ENCODE measurements at places on chromosomes 4 and X. TPM values are rescaled to one million over a fixed set of nuclear protein-coding genes. Genes with fewer than 3 reads are reported as not detected.
A peak's percentile ranks its signal among the peaks of the same experiment; 100 is the strongest.

- no peak for DNase-seq
These were observed 103.0 kb downstream of the SORCS2 start for GRCh38 chr4:7295197-7295910.

- peak; percentile 0 for DNase-seq
These were observed 386.9 kb upstream of the MAOA start for GRCh38 chrX:43269201-43269600.

DNA sequence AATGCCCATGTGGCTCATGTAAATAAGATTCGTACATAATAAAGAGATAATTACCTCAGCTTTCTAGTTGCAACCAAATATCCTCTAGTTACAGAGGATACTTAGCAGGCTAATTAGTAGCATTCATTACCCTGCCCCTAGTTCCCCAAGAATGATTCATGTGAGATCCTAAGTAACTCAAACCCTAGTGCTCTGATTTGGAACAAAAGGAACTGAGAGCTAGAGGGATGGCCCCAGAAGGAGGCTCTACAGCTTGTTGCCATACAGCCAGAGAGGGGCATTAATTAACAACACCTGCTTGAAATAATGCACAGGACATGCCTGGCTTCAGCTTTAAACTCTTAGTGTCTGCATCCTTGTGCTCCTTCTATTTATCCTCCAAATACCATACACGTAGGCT is 32.6 kb upstream of the CBR4 start:
- DNase-seq = no peak

GRCh38 chr4:83250687-83251446 is 33.7 kb downstream of the COQ2 start:
- no peak for DNase-seq

- no peak for DNase-seq
These were observed 586 bp upstream of the NSG1 start for GRCh38 chr4:4386296-4386735.

DNA sequence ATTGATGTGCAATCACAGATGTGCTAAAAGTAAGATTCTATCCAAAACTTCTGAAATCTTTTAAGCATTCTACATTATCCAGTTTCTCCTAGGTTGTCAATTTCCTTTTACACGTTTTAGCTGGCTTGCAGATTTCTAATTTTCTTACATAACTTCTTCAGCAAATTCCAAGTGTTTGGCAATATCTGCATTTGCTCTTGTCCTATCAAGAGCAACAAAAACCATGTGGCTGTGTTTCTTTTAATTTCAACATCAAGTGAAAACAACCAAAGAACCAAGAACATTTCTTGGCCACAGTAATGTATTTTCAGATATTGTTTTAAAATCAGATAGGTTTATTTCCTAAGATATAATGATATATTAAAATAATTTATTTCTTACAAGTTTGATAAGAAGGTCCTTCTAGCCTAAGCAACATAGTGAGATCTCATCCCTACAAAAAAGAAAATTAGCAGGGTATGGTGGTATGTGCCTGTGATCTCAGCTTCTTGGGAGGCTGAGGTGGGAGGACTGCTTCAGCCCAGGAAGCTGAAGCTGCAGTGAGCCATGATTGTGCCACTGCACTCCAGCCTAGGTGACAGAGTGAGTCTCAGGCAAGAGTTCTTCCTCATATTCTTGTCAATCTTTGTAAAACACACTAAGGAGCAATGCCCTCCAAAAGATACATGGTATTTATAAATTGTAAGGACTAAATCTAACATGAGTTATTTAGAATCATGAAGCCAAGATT is 131.4 kb upstream of the NAP1L5 start:
- DNase-seq = no peak

- DNase-seq = no peak
These were observed 114.5 kb upstream of the SLIT2 start for GRCh38 chr4:20137176-20137575.

DNA sequence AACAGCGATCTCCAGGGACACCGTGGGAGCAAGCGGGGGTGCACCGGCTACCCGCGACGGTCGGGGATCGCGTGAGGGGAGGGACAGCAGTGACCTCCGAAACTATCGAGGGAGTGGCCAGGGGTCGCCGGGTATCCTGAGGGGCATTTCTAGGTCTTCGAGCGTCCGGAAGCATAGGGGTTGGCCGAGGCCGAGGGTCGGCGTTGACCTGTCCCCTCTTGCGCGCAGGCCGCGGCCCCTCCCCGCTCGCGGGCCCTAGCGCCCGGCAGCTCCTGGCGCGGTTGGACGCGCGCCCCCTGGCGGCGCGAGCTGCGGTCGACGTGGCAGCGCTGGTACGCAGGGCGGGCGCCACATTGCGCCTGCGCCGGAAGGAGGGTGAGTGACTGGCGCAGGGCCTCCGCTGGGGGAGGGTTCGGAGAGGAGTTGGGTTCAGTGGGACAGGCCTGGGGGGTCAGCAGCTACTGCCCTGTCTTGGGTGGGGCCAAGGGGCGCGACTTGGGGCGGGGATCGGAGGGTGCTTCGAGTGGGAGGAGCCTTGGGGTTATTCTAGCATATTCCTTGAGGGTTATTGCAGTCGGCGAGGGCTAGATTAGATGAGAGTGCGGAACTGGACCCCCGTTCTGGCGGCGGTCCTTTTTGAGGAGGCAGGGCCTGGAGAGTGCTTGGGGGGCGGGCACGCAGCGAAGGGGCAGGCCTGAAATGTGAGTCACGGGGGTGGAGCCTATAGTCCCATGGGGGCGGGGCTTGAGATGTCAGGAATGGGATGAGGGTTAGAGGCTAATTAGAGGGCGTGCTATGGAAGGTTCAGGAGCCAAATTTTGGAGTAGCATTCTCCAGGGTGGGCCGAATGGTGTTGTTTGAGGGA is 1.2 kb downstream of the MAGIX start:
- DNase-seq = peak; percentile 62

- DNase-seq = no peak
These were observed 32.7 kb upstream of the CRMP1 start for GRCh38 chr4:5925419-5926200.

- DNase-seq = peak; percentile 9
These were observed 5.5 kb downstream of the CAMK2D start for GRCh38 chr4:113756005-113756410.

- DNase-seq = no peak
These were observed 197.9 kb downstream of the ANKRD50 start for GRCh38 chr4:124514588-124514987.

GRCh38 chr4:77797239-77797638 is 21.9 kb downstream of the CNOT6L start:
- DNase-seq = no peak

GRCh38 chr4:147617841-147618691 is 869 bp downstream of the TMEM184C start:
- no peak for DNase-seq

GRCh38 chrX:151396042-151396824 is 773 bp upstream of the VMA21 start:
- DNase-seq = peak; percentile 63

- no peak for DNase-seq
These were observed 735.1 kb downstream of the STIM2 start for GRCh38 chr4:27595571-27596360.

DNA sequence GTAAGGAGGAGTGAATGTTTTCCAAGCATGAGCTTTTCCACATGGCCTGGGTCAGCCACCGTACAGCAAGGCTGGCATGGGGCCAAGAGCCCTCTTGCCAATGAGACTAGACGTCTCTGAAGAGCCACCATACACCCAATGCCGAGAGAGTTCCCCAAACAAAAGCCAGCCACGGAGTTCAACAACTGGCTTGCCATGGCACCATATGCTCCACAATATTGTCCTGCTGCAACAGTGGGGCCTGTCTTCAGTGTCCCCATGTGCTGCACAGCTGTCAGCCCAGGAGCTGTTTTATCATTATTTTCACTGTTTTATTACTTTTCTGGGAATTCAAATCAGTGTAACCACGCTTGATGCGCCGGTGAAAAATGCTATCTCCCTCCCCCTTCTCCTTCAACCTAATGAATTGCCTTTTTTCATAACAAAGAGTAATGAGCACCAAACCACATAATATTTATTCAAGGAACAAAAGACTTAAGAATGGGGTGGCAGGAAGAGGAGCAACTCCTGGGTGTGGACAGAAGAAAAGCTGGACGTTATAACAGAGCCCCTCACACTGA is 18.4 kb downstream of the MAML3 start:
- DNase-seq = peak; percentile 72

- DNase-seq = no peak
These were observed 1117.3 kb downstream of the PCDH18 start for GRCh38 chr4:136414981-136415380.

GRCh38 chrX:57104921-57105398 is 16.4 kb downstream of the SPIN2B start:
- no peak for DNase-seq

- no peak for DNase-seq
These were observed 26.0 kb downstream of the TKTL1 start for GRCh38 chrX:154321594-154321993.

GRCh38 chr4:34138385-34138784 is 2105.9 kb downstream of the ARAP2 start:
- no peak for DNase-seq

DNA sequence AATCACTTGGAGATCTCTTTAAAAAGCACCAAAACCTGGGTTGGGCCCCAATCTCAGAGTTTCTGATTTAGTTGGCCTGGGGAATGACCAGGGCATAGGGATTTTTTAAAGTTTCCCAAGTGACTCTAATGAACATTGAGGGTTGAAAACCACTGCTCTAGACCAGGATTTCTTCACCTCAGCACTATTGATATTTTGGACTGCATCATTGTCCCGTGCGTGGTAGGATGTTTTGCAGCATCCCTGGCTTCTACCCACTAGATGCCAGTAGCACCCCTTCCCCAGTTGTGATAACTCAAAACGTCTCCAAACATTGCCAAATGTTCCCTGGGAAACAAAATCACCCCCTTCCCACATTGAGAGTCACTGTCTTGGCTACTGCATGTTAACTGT is 61.8 kb downstream of the ATXN3L start:
- no peak for DNase-seq

DNA sequence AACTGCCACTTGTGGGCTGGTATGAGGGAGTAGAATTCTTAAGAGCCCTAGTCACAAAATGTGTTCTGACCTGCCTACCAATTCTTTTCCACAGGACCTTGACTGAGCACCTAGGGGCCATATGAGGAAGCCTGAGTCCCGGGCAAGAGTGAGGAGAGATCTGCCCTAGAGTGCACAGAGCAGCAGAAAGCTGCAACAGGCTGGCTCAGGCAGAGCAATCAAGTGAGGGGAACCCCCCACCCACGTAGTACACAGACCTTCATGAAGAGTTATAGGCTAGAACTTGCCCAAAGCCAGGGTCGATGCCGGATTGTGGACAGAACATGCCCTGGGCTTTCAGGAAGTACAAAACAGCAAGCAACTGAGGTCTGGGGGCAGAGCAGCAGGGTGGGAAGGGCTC is 117.0 kb downstream of the SPOCK3 start:
- no peak for DNase-seq

GRCh38 chrX:30821116-30821515 is 67.9 kb downstream of the TAB3 start:
- DNase-seq = no peak

GRCh38 chr4:51932261-51932660 is 87.9 kb downstream of the LRRC66 start:
- DNase-seq = no peak

DNA sequence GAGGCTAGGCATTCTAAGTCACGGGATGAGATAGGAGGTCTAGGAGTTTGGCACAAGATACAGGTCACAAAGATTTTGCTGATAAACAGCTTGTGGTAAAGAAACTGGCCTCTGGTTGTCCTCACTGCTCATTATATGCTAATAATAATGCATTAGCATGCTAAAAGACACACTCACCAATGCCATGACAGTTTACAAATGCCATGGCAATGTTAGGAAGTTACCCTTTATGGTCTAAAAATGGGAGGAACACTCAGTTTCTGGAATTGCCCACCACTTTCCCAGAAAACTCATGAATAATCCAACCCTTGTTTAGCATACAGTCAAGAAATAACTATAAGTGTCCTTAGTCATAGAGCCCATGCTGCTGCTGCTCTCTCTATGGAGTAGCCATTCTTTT is 286.9 kb downstream of the ZNF674 start:
- no peak for DNase-seq

- DNase-seq = no peak
These were observed 11.1 kb upstream of the TMEM156 start for GRCh38 chr4:39043058-39043860.

DNA sequence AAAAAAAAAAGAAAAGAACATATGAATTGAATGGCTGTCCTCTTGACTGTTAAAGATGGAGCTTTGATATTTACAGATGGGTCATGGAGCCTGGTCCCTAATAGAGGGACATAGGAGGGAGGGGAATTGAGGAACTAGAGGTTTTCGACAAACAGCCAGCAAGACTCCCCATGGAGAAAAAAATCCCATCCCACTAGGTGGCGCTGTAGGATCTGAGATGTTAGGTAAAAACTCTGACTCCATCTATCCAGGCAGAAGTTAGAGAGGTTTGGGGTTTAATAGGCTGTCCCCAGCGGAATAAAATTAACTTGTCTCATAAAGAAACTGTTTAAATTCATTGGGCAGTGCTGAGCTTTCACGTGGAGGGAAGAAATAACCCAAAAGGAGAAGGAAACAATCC is 45.9 kb downstream of the HMGB2 start:
- no peak for DNase-seq

- no peak for DNase-seq
These were observed 9.3 kb downstream of the DIPK2B start for GRCh38 chrX:45191383-45191782.

GRCh38 chr4:101262683-101263082 is 84.6 kb downstream of the PPP3CA start:
- DNase-seq = no peak

The AVPR2 gene
- 0.89 TPM for total RNA-seq

The RPGR gene
- 12.7 TPM for total RNA-seq

The F8A1 gene
- 1.4 TPM for total RNA-seq

The CPLX1 gene
- 0.30 TPM for total RNA-seq

The GAGE12E gene
- total RNA-seq = not detected

The SPATA4 gene
- 0.10 TPM for total RNA-seq

The LSM6 gene
- 33.3 TPM for total RNA-seq

The ADGRA3 gene
- 54.9 TPM for total RNA-seq

The RBM46 gene
- not detected for total RNA-seq

The PAK3 gene
- total RNA-seq = 6.7 TPM

The ATP2B3 gene
- 0.10 TPM for total RNA-seq

The P2RY10 gene
- 1.3 TPM for total RNA-seq

The PSAPL1 gene
- 18.6 TPM for total RNA-seq

The MED12 gene
- 36.4 TPM for total RNA-seq

The SYN1 gene
- 0.30 TPM for total RNA-seq
